Activated CD8-positive, alpha-beta memory T cell treated with anti-CD3 and anti-CD28 coated beads for 36 hours (primary cell): ENCODE measurements at places on chromosomes 7 and 10. TPM values are rescaled to one million over a fixed set of nuclear protein-coding genes. Genes with fewer than 3 reads are reported as not detected.

The NUTM2B gene
- 1.1 TPM for total RNA-seq

The ST8SIA6 gene
- not detected for total RNA-seq

The PRSS37 gene
- not detected for total RNA-seq

The SNX8 gene
- 47.6 TPM for total RNA-seq

The HKDC1 gene
- not detected for total RNA-seq

The DGKB gene
- total RNA-seq, result not detected

The SMO gene
- total RNA-seq, result 0.25 TPM

The LRRTM3 gene
- not detected for total RNA-seq

The CYP2C8 gene
- total RNA-seq, result 0.15 TPM

The ABCC2 gene
- 0.91 TPM for total RNA-seq

The TEX36 gene
- total RNA-seq, result not detected

The MEOX2 gene
- not detected for total RNA-seq
